GM23338 (cell line): ENCODE measurements at places on chromosomes 12 and 14. TPM values are rescaled to one million over a fixed set of nuclear protein-coding genes. Genes with fewer than 3 reads are reported as not detected.

- H3K27ac ChIP-seq: no peak overlapping the region
- H3K36me3 ChIP-seq: no peaks in the 10 kb centered on the region
- H3K4me3 ChIP-seq: no peak overlapping the region
- DNase-seq: no peak
These were observed 426.7 kb upstream of the DCN start for GRCh38 chr12:91609283-91609682.

DNA sequence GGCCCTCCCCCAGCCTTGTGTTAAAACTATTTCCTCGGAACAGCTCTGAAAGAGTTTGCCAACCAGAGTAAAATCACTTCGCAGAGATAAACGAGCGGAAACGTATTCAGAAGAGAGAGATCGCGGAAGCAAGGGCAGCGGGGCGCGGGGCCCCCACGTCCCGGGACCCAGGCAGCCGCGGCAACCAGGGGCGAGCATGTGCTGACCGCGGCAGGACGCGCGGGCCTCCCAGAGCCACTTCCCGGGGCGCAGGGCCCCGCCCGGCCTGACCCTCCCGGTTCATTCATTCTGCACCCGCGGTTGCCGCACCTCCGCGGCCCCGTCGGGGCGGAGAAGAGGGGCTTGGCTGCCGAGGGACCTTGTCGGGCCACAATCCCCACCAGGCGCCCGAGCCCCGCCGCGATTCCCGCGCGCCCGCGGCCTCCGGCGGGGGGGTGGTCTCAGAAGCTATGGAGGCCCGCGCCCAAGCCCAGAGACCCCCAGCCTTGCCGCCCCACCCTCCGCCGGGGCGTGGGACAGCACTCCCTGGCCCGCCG, 598 bp downstream of the UBE2N start:
- peak; percentile 45 for DNase-seq
- peaks cover 44% of the 10 kb centered on the region for H3K4me1 ChIP-seq
- peak overlapping the region; percentile 92 for H3K27ac ChIP-seq
- no peaks in the 10 kb centered on the region for H3K36me3 ChIP-seq
- no peaks in the 10 kb centered on the region for H3K27me3 ChIP-seq

GRCh38 chr12:54716261-54716660, 68.1 kb upstream of the DCD start:
- no peaks in the 10 kb centered on the region for H3K36me3 ChIP-seq
- H3K27ac ChIP-seq: no peak overlapping the region
- no peak for DNase-seq
- H3K4me1 ChIP-seq: no peaks in the 10 kb centered on the region
- no peaks in the 10 kb centered on the region for H3K27me3 ChIP-seq

DNA sequence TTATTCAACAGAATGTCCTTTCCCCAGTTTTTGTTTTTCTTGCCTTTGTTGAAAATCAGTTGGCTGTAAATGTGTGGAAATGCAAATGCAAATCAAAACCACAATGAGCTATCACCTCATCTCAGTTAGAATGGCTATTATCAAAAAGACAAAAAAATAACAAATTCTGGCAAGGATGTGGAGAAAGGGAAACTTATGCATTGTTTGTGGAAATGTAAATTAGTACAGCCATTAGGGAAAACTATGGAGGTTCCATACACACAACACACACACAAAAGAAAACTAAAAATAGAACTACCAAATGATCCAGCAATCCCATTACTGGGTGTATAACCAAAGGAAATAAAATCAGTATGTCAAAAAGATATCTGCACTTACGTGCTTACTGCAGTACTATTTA, 518.8 kb upstream of the ATXN7L3B start:
- no peak overlapping the region for H3K4me3 ChIP-seq
- H3K27ac ChIP-seq: no peak overlapping the region
- no peaks in the 10 kb centered on the region for H3K27me3 ChIP-seq

- no peaks in the 10 kb centered on the region for H3K36me3 ChIP-seq
- no peaks in the 10 kb centered on the region for H3K27me3 ChIP-seq
- H3K4me3 ChIP-seq: no peak overlapping the region
- no peak for DNase-seq
- no peak overlapping the region for H3K27ac ChIP-seq
These were observed 279.8 kb downstream of the AKAP6 start for GRCh38 chr14:32608857-32609256.

GRCh38 chr14:87131879-87132278, 861.1 kb downstream of the GALC start:
- no peaks in the 10 kb centered on the region for H3K27me3 ChIP-seq
- no peaks in the 10 kb centered on the region for H3K36me3 ChIP-seq
- peak; percentile 35 for DNase-seq
- H3K27ac ChIP-seq: no peak overlapping the region

DNA sequence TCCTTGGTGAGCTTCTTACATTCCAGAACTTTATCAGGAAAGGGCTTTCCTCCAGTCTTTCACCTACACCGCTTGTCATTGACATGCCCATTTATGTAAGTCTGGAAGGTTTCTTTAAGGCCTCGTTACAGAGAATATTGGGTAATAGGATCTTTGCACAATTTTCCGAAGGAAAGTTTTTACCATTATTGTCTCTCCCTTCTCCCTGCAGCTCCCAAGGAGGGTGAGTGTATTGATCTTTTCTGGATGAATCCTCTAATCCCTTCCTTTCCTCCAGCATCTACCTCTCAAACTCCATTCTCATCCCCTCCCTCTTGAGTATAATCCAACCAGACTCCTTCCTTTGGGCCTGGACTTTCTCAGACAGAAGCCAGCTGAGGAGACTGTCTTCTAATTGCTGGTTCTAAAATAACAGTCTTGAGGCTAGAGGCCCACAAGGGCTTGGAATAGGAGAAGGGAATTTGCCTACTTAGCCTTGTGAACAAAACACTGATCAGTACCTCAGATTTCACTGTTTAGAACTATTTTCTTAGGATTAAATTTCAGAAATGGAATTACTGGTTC, 21.8 kb downstream of the WNK1 start:
- no peak for DNase-seq
- no peaks in the 10 kb centered on the region for H3K27me3 ChIP-seq
- no peak overlapping the region for H3K4me3 ChIP-seq
- H3K4me1 ChIP-seq: 0 out of 2 replicates have a peak, but pooled peaks cover under 1% of the 10 kb centered on the region

GRCh38 chr12:121996050-121996944, 25.4 kb upstream of the BCL7A start:
- DNase-seq: no peak
- H3K27me3 ChIP-seq: no peaks in the 10 kb centered on the region
- H3K4me1 ChIP-seq: no peaks in the 10 kb centered on the region
- no peak overlapping the region for H3K4me3 ChIP-seq

GRCh38 chr12:94560431-94561221, 89.7 kb downstream of the TMCC3 start:
- peak; percentile 84 for DNase-seq
- no peaks in the 10 kb centered on the region for H3K36me3 ChIP-seq
- H3K27ac ChIP-seq: peak overlapping the region; percentile 50; the same call in 1 of the 2 replicates
- H3K27me3 ChIP-seq: no peaks in the 10 kb centered on the region

GRCh38 chr14:106346534-106347290, 820.3 kb downstream of the TMEM121 start:
- DNase-seq: no peak
- no peaks in the 10 kb centered on the region for H3K4me1 ChIP-seq
- H3K36me3 ChIP-seq: peaks cover 37% of the 10 kb centered on the region
- no peak overlapping the region for H3K27ac ChIP-seq

GRCh38 chr12:120126635-120127005, 10.1 kb upstream of the RAB35 start:
- peak overlapping the region; percentile 16; the same call in 1 of the 2 replicates for H3K27ac ChIP-seq
- peaks cover 11% of the 10 kb centered on the region for H3K4me1 ChIP-seq
- no peak overlapping the region for H3K4me3 ChIP-seq
- DNase-seq: peak; percentile 59
- H3K27me3 ChIP-seq: no peaks in the 10 kb centered on the region

- peak; percentile 25 for DNase-seq
- H3K4me1 ChIP-seq: peaks cover 8% of the 10 kb centered on the region; the same call in 1 of the 2 replicates
- H3K36me3 ChIP-seq: peaks cover 22% of the 10 kb centered on the region
- peak overlapping the region; percentile 72 for H3K27ac ChIP-seq
- peak overlapping the region; percentile 95 for H3K4me3 ChIP-seq
These were observed 903 bp downstream of the PARPBP start for GRCh38 chr12:102120886-102121285.

DNA sequence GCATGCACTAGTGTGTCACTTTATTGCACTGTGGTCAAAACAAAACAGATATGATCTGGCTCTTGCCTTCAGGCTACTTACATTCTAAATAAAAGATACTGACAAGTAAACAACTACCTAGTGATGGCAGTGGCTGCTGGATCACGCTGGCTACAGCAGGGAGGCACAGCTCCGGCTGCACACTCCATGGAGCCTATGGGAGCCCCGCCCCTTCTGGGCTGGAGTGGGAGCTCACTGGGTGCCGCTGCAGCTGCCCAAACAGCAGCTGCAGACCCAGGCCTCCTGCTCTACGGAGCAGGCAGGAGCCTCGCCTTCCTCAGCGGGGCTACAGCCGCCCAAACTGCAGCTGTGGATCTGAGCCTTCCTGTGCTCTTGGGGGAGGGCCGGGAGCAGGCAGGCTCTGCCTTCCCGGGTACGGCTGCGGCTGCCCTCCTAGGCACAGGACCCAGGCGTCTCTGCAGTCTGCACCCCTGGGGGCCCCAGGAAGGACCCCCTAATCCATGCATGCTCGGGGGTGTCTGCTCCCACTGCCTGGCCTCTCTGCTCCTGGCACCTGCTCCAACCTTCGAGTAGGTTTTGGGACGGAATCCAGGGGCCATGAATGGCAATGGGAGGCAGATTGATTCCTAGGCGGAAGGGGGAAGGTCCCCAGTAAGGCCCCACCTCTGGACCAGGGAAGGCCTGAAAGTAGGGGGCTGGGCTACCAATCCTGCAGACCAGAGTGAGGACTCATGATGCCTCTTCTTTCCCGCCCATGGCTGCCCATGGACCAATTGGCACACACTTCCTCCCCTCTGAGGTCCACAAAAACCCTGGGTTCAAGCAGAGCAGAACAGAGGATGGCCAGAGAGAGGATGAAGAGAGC, 253.1 kb downstream of the ANO6 start:
- H3K36me3 ChIP-seq: no peaks in the 10 kb centered on the region
- peak; percentile 21 for DNase-seq
- H3K4me3 ChIP-seq: no peak overlapping the region
- H3K4me1 ChIP-seq: no peaks in the 10 kb centered on the region

GRCh38 chr14:50303744-50304471, 8.1 kb downstream of the L2HGDH start:
- DNase-seq: no peak
- no peak overlapping the region for H3K27ac ChIP-seq
- 0 out of 2 replicates have a peak, but pooled peaks cover 3% of the 10 kb centered on the region for H3K36me3 ChIP-seq
- H3K4me3 ChIP-seq: no peak overlapping the region
- 0 out of 2 replicates have a peak, but pooled peaks cover 4% of the 10 kb centered on the region for H3K4me1 ChIP-seq

DNA sequence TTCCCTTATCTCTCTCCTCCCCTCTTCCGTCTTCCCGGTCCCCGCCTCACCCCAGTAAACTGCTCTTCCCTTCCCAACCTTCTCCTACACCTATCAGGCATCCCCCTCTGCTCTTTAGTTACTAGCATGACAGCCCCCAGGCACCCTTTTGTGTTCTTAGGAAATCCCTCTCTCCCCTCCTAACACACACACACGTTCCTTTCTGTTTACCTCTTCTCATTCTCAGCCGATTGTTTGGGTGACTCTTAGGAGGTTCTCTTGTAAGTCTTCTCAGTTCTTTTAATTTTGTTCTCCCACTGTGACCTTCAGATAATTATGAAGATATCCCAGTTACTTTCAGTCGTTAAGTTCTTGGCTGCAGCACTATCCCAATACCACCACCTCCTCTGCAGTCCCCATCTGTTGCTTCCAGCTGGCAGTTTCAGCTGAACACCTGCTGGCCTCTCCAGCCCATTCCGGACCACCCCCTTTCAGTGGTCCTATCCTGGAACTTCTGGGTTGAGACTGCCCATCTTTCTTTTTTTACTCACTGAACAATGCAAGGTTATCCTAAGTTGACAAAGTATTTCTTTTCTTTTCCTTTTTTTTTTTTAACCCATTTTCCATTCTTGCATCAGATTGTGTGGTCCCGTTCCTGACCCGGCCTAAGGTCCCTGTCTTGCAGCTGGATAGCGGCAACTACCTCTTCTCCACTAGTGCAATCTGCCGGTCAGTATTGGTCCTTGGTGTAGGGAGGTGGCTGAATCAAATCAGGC, 711 bp downstream of the MARS1 start:
- H3K36me3 ChIP-seq: peaks cover 43% of the 10 kb centered on the region
- no peaks in the 10 kb centered on the region; the same call in 1 of the 2 replicates for H3K4me1 ChIP-seq
- H3K27me3 ChIP-seq: no peaks in the 10 kb centered on the region
- H3K27ac ChIP-seq: peak overlapping the region; percentile 88
- H3K4me3 ChIP-seq: peak overlapping the region; percentile 100

DNA sequence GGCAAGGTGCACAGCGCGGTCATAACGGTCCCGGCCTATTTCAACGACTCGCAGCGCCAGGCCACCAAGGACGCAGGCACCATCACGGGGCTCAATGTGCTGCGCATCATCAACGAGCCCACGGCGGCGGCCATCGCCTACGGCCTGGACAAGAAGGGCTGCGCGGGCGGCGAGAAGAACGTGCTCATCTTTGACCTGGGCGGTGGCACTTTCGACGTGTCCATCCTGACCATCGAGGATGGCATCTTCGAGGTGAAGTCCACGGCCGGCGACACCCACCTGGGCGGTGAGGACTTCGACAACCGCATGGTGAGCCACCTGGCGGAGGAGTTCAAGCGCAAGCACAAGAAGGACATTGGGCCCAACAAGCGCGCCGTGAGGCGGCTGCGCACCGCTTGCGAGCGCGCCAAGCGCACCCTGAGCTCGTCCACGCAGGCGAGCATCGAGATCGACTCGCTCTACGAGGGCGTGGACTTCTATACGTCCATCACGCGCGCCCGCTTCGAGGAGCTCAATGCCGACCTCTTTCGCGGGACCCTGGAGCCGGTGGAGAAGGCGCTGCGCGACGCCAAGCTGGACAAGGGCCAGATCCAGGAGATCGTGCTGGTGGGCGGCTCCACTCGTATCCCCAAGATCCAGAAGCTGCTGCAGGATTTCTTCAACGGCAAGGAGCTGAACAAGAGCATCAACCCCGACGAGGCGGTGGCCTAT, 875 bp downstream of the HSPA2 start:
- H3K4me1 ChIP-seq: peaks cover 13% of the 10 kb centered on the region; the same call in 1 of the 2 replicates
- H3K27ac ChIP-seq: no peak overlapping the region
- peaks cover 19% of the 10 kb centered on the region for H3K27me3 ChIP-seq
- no peaks in the 10 kb centered on the region for H3K36me3 ChIP-seq

DNA sequence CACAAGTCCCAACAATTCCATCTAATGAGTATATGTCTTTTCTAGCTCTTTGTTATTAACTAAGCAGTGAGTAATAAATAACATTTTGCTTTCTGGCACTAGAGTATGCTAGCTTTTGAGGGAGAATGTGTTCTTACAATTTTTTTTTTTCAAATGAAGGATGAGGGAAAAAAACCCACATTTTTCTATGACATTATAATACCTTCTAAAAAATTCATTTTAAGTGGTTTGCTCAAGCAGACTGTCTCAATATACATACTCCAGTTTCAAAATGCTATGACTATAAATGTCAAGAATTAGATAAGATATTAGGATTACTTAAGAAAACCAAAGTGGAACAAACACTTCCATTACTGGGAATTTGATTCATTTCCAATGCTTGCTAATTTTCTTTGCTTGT, 394.6 kb downstream of the C12orf75 start:
- no peak overlapping the region for H3K27ac ChIP-seq
- H3K4me3 ChIP-seq: no peak overlapping the region
- DNase-seq: no peak
- H3K36me3 ChIP-seq: no peaks in the 10 kb centered on the region
- no peaks in the 10 kb centered on the region for H3K4me1 ChIP-seq
- H3K27me3 ChIP-seq: no peaks in the 10 kb centered on the region

The PTPRB gene
- 0.13 and 0.24 TPM in 2 replicates for polyA plus RNA-seq

The MDM1 gene
- 11.6 and 13.6 TPM in 2 replicates for polyA plus RNA-seq

The KIF5A gene
- polyA plus RNA-seq: 9.1 and 11.1 TPM in 2 replicates

The BTG1 gene
- 26.8 and 36.2 TPM in 2 replicates for polyA plus RNA-seq

The GPR84 gene
- polyA plus RNA-seq: not detected in 2 replicates

The KRT77 gene
- not detected in 2 replicates for polyA plus RNA-seq

The IFNG-AS1 gene
- not detected in 2 replicates for polyA plus RNA-seq

The CLEC9A gene
- not detected in 2 replicates for polyA plus RNA-seq

The TAS2R8 gene
- polyA plus RNA-seq: not detected in 2 replicates
